ENCODE measurements at places on chromosomes 6 and 20.

DNA sequence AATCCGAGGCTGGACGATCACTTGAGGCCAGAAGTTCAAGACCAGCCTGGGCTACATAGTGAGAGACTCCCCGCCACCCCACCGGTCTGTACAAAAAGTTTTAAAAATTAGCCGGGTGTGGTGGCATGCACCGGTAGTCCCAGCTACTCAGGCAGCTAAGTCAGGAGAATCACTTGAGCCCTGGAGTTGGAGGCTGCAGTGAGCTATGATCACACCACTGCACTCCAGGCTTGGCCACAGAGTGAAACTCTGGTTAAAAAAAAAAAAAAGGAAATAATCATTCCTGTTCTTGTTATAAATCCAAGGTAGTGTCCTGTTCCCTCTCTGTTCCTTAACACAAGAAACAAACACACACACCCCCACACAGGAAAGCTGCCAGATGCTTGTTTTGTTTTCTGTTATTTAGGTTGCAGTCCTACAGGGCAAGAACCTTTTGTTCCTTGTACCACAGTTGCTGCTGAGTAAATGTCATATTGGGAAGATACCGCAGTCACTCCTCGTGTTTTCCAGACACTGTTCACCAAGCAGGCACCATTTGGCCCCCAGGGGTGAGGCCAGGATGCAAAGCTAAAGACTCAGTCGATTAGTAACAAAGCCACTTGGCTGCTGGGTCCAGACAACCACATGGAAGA lies 28.9 kb downstream of the ASIP start:
- DNase-seq: no peak

GRCh38 chr20:34200023-34200422 lies 41.2 kb upstream of the ASIP start:
- DNase-seq: no peak

- DNase-seq: no peak
Observed at GRCh38 chr20:34573541-34574300, 15.2 kb downstream of the MAP1LC3A start.

GRCh38 chr6:157316871-157317814 lies 6.2 kb downstream of the TMEM242 start:
- no peak for DNase-seq

- no peak for DNase-seq
Observed at GRCh38 chr20:46743088-46743487, 33.6 kb downstream of the SLC2A10 start.

GRCh38 chr20:32227306-32227705 lies 19.6 kb downstream of the POFUT1 start:
- no peak for DNase-seq
